ENCODE measurements at places on chromosomes 5 and 9. TPM values are rescaled to one million over a fixed set of nuclear protein-coding genes. Genes with fewer than 3 reads are reported as not detected.

The FRRS1L gene
- not detected for total RNA-seq

The CARD6 gene
- 0.76 TPM for total RNA-seq

The PTPRD gene
- not detected for total RNA-seq

The NUTM2F gene
- total RNA-seq = not detected

The PKN3 gene
- total RNA-seq = 11.6 TPM

The KCTD16 gene
- 0.25 TPM for total RNA-seq

The MARCHF3 gene
- total RNA-seq = 12.4 TPM

The ELAVL2 gene
- not detected for total RNA-seq

The MOB3B gene
- 1.6 TPM for total RNA-seq

The ARID3C gene
- total RNA-seq = 0.29 TPM

The PTGS1 gene
- 0.17 TPM for total RNA-seq

The HIGD2A gene
- 109 TPM for total RNA-seq

The SVEP1 gene
- not detected for total RNA-seq

The TAL2 gene
- not detected for total RNA-seq

The FAT2 gene
- not detected for total RNA-seq

The RAB14 gene
- 63.7 TPM for total RNA-seq

The FOXD4L3 gene
- total RNA-seq = not detected

The PPP2R2B gene
- total RNA-seq = 0.70 TPM

The MFAP3 gene
- 21.8 TPM for total RNA-seq

The EGFLAM gene
- total RNA-seq = not detected

The SMC5 gene
- 33.9 TPM for total RNA-seq

The MTAP gene
- total RNA-seq = 71.3 TPM

Measured in activated T-cell treated with anti-CD3 and anti-CD28 coated beads, Interleukin-2, amount 50 U/mL, for 72 hours (primary cell).